ENCODE measurements at places on chromosomes 7 and 10.

DNA sequence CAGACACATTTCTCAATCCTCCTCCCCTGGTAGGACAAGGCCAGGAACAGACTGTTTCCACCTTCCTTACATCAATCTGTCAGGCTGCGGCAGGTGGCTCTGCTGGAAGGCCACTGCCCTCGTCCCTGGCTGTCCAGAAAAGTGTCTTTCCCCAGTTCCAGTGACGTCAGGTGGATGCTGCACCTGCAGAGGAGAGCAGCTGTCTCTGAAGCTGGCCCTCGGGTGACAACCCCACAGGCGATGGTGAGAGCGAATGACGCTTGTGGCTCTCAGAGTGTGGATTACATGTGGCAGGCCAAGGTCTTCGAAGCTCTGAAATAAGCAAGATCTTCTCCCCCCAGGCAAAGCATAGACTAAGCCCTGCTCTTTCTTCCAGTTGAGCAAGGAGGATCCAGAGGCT lies 146.9 kb upstream of the RET start:
- no peak for DNase-seq

DNA sequence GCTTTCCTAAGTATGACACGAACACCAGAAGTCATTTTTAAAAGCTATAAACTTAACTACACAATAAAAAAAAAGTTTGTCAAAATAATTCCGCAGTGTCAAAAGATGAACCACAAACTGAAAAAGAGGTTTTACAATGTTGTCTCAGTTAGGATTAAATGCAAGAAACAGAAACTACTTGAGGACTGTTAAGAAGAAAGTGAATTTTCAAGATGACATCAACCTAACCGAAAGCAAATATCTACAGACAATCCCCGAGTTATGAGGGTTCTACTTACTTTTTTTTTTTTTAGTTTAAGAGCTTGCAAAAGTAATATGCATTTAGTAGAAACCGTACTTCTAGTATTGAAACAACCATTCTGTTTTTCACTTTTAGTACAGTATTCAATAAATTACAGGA lies 62.3 kb downstream of the TFPI2 start:
- no peak for DNase-seq

DNA sequence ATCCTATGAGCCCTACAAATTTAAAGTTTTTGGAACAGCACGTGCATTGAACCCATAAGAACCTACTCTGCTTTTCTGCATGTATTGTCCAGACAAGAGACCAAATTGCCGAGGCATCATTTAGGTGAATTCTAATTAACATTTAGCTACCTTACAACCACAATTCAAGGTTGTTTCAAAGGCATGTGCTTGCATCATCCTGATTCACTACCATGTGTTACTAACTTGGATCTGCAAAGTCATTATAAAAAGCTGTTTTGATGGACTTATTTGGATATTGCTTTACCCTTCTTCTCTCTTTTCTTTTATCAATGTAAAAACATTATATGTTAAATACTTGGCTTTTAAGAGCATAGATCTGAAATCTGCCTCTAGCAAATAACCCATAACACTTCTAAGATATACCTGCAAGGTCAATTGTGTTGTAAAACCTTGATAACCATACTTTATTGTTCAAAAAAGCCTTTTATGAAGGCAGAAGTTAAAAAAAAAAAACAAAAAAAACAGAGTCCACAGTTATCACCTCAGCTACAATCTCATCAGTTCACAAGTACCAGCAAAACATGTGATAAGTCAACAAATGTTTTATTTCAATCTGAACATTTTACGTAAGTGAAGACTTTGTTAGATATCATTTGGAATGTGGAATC lies 51.9 kb downstream of the CFTR start:
- DNase-seq = no peak

DNA sequence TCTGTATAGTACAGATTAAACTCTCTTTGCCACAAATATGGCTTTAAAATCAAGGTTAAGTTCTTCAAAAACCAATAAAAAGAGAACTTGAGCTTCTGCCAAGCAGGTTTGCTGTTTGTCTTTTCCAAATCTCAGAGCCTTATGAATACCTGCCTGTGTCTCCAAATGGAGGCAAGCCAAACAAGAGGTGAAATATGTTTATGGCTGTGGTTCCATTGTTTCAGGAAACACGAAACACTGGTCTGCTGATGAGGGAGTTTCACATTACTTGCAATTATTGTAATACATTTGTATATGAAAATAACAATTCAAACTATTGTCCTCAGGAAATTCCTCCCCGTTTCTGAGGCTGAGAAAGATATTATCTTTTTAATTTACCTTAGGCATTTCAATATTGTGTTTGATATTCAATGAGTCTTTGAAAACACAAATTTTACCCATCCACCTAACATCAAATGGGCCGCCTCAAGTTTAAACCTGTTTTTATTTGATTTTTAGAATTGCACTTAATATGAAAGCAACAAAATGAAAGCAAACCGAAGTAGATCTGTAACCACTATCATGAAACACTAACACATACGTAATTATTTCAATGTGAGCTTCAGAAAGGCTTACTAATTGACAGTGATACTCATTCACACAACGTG lies 359.3 kb downstream of the HGF start:
- no peak for DNase-seq

GRCh38 chr7:47332681-47333553 lies 249.0 kb downstream of the TNS3 start:
- no peak for DNase-seq

DNA sequence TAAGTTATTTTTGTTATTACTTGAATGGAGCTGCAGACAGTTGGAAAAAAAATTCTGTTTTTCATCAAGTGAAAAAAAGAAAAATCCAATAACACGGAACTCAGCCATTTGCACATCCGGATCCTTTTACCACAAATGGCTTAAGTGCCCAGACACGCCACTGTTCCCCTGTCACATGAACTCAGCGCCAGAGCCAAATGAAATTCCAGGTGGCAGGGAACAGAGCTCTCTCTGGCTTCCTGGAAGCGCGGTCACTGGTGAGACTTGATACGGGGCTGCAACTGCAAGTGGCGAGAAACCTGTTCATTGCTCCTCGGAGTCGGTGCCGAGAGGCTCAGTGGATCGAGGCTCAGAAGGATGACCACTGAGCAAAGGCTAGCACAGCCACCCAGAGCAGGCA lies 60.8 kb upstream of the NPTX2 start:
- DNase-seq = no peak

- DNase-seq = no peak
Measured at GRCh38 chr7:68601826-68602225, 996.4 kb upstream of the AUTS2 start.

GRCh38 chr10:31723106-31723750 lies 205.4 kb downstream of the ARHGAP12 start:
- no peak for DNase-seq

GRCh38 chr10:81978238-81978637 lies 103.2 kb downstream of the NRG3 start:
- no peak for DNase-seq

DNA sequence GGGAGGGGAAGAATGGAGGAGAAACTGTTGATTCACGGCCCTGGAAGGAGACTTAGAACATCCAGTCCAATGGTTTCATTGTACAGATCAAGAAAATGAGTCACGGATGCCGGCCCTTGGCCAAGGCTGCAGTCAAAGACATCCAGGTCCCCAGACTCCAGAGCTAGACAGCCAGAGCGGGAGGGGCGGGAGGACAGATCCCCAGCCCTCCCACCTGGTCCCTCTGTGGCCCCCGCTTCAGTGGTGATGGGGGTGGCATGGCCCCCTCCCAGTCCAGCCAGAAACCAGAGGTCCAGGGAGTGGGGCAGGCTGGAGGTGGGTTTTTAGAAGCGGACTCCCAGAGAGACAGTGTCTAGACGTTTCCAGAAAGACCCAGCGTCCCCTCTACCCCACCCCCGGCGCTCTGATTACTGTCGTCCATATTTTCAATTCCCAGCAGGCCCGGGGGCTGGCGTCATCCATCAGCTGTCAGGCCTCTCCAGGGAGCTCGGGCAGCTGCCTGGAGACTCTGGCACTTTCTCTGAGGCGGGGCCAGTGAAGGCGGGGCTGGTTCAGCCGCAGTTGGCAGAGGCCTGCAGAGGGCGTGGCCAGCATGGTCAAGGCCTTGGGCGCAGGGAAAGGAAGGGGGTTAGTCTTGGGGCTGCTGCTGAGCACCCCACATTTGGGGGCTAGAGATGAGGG lies 8.0 kb upstream of the HSPB1 start:
- peak; percentile 97 for DNase-seq

DNA sequence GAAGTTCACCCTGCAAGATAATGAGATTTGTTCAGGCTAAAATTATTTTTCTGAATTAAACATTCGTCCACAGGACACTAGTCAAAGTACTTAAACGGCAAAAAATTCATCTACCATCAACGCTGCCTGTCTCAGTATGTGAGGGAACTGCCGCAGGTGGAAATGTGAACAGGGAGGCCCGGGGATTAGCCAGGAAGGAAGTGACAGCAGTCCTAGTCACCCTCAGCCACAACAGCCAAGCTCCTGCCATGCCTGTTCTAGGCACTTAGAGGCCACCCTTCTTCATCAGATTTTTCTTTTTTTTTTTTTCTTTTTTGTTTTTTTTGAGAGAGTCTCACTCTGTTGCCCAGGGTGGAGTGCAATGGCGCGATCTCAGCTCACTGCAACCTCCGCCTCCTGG lies 9.4 kb downstream of the NUDT5 start:
- no peak for DNase-seq

DNA sequence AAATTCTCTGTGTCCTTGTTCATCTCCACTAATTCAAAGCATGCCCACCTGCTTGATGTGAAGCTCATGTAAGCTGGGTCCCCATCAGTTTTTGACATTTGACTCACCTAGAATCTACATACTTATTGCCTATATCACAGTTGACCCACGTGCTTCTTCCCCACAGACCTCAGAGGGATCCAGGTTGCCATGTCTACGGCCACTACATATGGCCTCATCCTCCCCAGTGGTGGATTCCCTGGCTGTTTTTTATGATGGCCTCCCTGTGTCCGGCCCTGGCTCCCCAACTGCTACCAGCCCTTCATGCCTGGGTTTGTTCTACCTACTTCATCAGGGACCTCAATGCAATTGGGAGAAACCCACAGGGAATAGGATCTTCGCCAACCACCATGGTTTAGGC lies 187.4 kb upstream of the GDF10 start:
- no peak for DNase-seq

GRCh38 chr7:30861612-30862011 lies 50.0 kb upstream of the AQP1 start:
- DNase-seq = no peak

- no peak for DNase-seq
Measured at GRCh38 chr10:132350391-132350790, 18.4 kb downstream of the LRRC27 start.

DNA sequence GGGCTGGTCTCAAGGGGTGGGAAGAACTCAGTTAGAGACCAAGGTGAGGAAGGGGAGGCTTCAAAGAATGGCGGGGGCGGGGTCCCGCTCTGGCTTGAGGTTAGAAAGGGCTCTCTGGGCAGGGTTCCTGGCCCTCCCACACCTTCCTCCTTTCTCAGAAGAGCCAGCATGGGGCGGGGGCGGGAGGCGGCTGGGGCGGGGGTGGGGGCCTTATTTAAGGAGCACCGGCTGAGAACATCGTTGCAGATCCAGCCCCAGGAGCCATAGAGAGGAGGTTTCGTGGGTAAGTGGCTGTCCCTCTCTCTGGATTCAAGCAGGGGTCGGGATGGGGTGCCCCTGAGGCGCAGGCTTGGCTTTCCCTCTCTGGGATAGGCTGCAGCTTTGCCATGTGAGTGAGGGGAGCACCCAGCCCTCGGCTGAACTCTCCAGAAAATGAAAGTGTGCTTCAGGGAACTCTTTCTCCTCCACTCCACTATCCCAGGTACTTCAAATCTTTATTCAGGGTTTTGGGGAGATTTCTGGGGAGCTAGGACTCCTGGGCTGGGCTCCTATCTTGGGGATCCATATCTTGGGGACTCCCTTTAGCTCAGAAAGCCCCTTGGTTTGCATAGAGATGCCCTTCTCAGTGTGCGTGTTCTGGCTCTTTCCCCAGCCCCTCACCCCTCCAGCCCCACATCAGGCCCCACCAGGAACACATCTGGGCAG lies 3.3 kb upstream of the CUEDC2 start:
- DNase-seq = no peak

DNA sequence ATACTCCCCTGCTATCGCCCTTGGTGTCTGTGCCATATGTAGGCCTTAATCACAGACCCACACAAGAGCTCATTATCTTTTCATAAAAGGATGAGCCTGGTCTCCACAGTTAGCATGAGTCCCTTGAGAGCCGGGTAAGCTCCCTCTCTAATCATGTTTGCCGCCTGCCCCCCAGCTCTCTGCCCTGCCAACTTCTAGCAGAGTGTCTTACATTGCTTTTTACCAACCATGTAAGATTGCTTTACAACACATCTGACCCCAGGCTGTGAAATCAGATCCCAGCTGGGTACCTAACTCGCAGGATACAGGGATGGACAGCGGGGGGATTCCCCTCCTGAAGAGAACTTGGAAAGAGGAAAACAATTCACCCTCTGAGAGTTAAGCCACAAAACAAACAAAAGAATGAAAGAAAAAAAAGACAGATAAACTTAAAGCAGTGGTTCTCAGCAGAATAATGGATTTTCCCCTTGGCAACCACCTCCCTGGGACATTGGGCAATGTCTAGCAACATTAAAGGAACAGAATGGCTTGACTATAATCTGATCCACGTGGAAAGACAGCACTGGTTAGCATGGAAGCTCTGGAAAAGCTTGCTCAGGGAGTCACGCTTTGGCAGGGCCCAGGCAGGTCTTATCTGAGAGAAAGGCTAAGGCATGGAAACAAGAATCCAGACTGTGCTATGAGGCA lies 39.4 kb upstream of the ATOH7 start:
- DNase-seq = no peak

DNA sequence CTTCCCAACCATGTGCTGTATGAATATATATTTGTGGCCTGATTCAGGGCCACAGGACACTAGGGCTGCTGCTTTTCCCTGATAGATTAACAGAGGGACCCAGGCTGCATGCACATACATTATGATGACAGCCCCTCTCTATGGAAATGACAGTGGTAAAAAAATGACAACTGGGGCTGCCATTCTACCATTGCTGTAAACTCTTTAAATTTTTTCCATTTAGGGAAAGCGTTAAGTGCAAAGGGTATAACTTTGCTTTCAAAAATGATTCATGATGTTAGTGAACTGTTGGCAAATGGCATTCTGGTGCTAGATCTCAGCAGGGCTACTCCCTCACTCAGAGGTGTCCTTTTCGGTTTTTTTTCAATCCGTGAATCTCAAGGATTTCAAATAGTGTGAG lies 4.2 kb downstream of the CTBP2 start:
- no peak for DNase-seq

DNA sequence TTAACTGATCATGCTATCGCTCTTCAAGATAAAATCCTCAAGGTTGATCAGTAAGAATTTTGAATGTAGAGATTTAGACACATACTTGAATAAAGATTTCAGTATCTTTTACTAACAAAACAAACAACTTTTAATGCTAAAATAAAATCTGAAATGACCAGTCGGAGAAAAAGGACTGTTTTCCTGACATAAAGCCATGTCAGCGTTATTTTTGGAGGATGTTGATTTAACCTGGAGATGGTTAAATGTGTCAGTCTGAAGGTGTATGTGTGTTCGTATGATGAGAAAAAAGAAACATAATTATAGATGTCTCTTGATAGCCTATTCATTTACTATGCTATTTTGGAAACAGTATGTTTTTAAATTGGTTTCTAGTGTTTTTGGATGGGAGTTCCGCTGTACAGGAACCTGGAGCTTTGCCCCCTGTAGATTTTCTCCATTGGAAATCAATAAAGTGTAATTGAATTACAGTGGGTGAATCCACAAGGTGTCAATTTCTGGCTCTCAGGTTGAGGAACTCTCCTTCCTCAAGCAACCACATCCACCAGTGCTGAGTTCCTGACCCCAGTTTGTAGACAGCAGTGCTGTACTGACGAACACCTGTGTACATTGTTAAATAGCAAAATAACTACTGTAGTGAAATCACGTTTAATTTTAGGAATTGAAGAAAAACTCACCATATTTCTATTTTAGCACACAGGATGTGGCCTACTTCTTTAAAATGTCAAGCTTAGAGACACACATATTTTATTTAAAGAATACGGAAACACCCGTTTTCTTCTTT lies 670.1 kb downstream of the MAGI2 start:
- DNase-seq = no peak

All from ovary (tissue), 10 donors.